ENCODE measurements at places on chromosomes 16 and 17. TPM values are rescaled to one million over a fixed set of nuclear protein-coding genes. Genes with fewer than 3 reads are reported as not detected.

KRTAP4-1 gene
- total RNA-seq, result not detected

ASIC2 gene
- 0.55 TPM for total RNA-seq

BRIP1 gene
- 1.1 TPM for total RNA-seq

GRCh38 chr16:75241955-75242354, 9.5 kb downstream of the BCAR1 start:
- no peak overlapping the region for H3K4me3 ChIP-seq
- no peak overlapping the region for H3K27ac ChIP-seq
- peaks cover 8% of the 10 kb centered on the region for H3K36me3 ChIP-seq
- H3K27me3 ChIP-seq, result no peaks in the 10 kb centered on the region
- H3K4me1 ChIP-seq, result peaks cover 57% of the 10 kb centered on the region

- H3K4me1 ChIP-seq, result no peaks in the 10 kb centered on the region
- H3K4me3 ChIP-seq, result no peak overlapping the region
- no peak for DNase-seq
- H3K27ac ChIP-seq, result no peak overlapping the region
Measured at GRCh38 chr17:62761884-62762283, 46.2 kb downstream of the MARCHF10 start.

- H3K4me1 ChIP-seq, result no peaks in the 10 kb centered on the region
- no peaks in the 10 kb centered on the region for H3K36me3 ChIP-seq
- DNase-seq, result no peak
- H3K27ac ChIP-seq, result no peak overlapping the region
- H3K27me3 ChIP-seq, result no peaks in the 10 kb centered on the region
- no peak overlapping the region for H3K4me3 ChIP-seq
Measured at GRCh38 chr16:83615141-83615952, 192.4 kb upstream of the HSBP1 start.

DNA sequence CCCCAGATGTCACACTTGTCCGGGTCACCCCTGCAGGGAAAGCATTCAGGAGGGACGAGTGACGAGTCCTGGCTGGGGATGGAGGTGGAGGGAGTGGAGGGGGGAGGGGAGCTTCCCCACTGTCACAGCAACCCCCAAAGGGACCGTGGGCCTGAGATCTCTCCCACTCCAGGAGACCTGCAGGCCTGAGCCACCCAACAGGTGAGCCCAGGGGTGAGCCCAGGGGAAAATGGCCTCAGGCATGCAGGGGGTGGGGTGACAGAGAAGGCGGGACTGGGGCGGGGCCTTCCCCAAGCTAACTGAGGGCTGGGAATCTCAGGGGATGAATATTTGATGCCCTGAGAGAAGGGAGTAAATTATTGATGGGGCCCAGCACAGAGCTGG, 2.4 kb downstream of the USH1G start:
- H3K27ac ChIP-seq, result no peak overlapping the region
- no peak overlapping the region for H3K4me3 ChIP-seq
- DNase-seq, result no peak
- H3K27me3 ChIP-seq, result peaks cover 71% of the 10 kb centered on the region
- H3K36me3 ChIP-seq, result no peaks in the 10 kb centered on the region

DNA sequence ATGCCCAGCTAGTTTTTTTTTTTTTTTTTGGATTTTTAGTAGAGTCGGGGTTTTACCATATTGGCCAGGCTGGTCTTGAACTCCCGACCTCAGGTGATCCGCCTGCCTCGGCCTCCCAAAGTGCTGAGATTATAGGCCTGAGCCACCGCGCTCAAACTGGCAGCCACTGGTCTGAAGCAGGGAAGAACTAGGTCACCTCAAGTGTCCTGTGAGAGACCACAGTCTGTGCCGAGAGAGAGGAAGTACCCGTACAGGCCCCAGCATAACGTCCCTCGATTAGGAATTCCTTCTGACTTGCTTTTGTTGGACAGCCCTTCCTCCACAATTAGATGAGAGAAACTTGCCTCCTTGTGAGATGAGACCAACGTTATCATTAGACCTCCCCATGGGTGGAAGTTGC, 13.7 kb upstream of the CD300E start:
- no peak overlapping the region for H3K4me3 ChIP-seq
- no peak overlapping the region for H3K27ac ChIP-seq
- no peaks in the 10 kb centered on the region for H3K36me3 ChIP-seq
- DNase-seq, result no peak
